NCI-H82 (cell line): ENCODE measurements at places on chromosomes 5 and 9.

DNA sequence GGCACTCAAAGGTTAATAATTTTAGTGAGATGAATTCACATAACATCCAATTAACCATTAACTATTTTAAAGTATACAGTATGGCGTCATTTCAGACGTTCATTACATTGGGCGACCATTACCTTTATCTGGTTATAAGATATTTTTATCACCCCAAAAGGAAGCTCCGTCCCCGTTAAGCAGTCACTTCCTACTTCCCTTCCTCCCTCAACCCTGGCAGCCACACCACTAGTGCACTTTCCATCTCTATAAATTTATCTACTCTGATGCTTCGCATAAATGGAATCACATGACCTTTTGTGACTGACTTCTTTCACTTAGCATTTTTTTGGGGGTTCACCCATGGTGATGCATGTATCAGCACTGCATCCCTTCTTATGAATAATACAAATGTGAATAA lies 168.3 kb upstream of the PUM3 start:
- no peak for DNase-seq

DNA sequence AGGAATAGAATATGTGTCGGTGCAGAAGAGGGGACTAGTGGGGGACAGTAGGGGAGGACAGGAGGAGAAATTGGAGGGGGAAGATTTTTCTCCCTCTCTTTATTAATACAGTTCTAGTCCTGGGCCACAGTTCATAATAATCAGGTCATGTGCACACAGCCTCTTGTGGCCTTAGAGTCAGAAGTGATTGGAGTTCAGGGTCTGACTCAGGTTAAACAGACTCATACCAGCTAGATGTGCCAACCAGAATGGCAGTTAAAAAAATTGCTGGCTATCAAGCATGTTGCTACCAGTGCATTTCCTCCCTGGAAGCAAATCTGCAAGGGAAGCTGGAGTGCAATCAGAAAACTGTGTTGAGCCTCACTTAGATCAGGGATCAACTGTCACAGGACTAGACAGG lies 132.7 kb upstream of the MAP1B start:
- DNase-seq, result no peak

- DNase-seq, result peak; percentile 45
Measured at GRCh38 chr5:17187011-17187785, 30.2 kb upstream of the BASP1 start.

GRCh38 chr9:89247431-89248353 lies 63.3 kb upstream of the CKS2 start:
- no peak for DNase-seq

DNA sequence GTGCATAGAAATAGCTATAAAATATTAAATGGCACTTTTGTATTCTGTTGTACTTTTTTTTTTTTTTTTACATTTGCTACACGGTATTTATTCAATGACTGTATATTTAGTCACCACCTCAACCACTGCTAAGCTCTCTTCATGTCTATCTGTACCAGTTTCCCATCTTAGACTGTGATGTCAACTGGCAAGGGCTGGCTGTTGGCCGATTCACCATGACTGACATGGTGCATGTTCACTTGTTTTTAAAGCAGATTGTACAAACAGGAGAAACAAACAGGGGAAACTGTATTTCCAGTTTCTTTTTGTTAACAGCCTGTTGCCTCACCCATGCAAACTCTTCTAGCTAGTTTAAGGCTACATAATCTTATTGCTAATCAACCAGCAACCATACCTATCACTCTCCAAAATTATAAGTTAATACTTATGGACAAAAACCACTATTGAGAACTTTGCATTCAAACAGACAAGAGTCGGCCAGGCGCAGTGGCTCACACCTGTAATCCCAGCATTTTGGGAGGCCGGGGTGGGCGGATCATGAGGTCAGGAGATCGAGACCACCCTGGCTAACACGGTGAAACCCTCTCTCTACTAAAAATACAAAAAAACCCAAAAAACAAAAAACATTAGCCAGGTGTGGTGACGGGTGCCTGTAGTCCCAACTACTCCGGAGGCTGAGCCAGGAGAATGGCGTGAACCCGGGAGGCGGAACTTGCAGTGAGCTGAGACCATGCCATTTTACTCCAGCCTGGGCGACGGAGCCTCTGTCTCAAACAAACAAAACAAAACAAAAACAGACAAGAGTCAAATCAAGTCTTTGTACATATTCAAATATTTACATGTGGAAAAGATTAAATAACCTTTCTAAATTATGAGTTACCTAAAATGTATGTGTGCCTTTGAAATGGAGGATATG lies 13.2 kb downstream of the ZFAND5 start:
- peak; percentile 22 for DNase-seq

- no peak for DNase-seq
Measured at GRCh38 chr9:112933696-112934095, 43.0 kb upstream of the SLC46A2 start.

DNA sequence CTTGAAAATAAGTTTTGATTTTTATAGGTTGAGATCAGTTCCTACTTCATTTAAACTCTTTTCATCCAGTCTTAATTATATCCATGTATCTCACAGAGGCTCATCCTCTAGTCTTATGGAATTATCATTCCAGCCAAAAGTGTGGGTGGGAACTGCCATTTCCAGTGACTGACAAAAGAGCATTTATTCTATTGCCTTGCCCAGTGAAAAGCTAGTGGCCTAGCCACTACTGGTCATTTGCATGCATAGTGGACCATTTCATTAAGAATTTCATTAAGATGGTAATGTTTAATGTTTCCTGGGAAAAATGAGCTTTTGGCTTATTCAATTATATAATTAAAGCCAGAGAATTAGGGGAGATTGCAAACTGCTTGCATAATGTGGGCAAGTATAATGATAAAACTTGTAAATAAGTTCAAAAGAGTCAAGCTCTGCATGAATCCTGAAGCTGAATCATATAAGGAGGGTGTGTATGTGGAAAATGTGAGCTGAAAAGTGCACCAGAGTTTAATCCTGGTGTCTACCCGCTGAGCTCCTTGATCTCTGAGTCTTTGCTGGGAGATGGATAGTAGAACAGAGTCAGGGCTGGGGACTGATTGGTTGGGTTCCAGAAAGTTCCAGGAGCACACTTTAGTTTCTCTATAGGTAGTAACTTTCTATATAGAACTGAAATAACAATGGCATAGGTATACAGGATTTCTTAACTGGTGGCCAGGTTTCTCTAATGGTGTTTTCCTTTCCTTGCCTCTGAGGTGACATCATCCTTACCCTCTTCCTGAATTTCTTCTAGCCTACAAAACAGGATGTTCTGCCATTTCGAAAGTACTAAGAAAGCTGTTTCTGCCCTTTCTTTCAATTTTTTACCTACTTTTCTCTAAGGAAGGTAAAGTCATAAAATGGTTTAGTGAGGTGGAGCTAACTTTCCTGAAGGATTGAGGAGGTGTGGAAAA lies 78.5 kb downstream of the KIF4B start:
- no peak for DNase-seq

DNA sequence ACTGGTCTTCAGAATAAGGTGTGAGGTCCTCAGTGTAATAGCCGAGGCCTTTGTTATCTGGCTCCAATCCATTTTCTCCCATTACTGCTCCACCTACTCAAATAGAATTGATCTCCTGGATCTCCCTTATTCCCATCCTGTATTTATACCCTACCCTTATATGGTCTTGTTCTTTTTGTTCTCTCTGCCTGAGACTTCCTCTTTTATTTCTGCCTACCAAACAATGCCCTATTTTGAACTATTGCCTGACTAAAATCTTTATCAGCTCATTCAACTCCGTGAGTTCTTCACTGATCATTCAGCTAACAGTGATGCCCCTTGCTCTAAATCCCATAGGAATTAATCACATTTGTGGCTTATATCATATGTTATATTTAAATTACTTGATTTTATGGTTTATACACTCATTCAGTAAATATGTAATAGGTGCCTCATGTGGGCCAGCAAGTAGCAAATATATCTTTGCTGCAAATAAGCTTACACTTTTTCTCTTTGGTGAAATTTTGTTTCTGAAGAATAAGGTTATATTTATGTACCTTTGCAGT lies 417.5 kb upstream of the MEF2C start:
- DNase-seq, result no peak

- DNase-seq, result no peak
Measured at GRCh38 chr5:120240706-120241105, 223.4 kb upstream of the PRR16 start.

GRCh38 chr5:11293523-11293922 lies 532.5 kb upstream of the DAP start:
- no peak for DNase-seq

DNA sequence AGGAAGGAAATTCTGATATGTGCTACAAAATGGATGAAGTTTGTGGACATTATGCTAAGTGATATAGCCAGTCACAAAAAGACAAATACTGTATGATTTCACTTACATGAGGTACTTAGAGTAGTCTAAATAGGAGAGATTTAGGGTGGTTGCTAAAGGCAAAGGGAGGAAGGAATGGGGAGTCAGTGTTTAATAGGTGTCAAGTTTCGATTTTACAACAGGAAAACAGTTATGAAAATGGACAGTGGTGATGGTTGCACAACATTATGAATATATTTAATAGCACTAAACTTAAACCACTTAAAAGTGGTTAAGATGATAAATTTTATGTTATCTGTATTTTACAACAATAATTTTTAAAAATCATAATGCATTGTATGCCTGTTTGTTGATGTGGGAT lies 40.4 kb upstream of the ECM2 start:
- no peak for DNase-seq

- DNase-seq, result peak; percentile 84
Measured at GRCh38 chr5:134145779-134146581, 30.8 kb downstream of the SKP1 start.

- peak; percentile 66 for DNase-seq
Measured at GRCh38 chr5:68554571-68555279, 339.2 kb downstream of the PIK3R1 start.

GRCh38 chr5:112907166-112907631 lies 14.8 kb downstream of the REEP5 start:
- DNase-seq, result no peak

GRCh38 chr5:92566113-92566786 lies 1014.8 kb downstream of the NR2F1-AS1 start:
- no peak for DNase-seq

GRCh38 chr5:123710031-123710430 lies 198.1 kb downstream of the CSNK1G3 start:
- no peak for DNase-seq

DNA sequence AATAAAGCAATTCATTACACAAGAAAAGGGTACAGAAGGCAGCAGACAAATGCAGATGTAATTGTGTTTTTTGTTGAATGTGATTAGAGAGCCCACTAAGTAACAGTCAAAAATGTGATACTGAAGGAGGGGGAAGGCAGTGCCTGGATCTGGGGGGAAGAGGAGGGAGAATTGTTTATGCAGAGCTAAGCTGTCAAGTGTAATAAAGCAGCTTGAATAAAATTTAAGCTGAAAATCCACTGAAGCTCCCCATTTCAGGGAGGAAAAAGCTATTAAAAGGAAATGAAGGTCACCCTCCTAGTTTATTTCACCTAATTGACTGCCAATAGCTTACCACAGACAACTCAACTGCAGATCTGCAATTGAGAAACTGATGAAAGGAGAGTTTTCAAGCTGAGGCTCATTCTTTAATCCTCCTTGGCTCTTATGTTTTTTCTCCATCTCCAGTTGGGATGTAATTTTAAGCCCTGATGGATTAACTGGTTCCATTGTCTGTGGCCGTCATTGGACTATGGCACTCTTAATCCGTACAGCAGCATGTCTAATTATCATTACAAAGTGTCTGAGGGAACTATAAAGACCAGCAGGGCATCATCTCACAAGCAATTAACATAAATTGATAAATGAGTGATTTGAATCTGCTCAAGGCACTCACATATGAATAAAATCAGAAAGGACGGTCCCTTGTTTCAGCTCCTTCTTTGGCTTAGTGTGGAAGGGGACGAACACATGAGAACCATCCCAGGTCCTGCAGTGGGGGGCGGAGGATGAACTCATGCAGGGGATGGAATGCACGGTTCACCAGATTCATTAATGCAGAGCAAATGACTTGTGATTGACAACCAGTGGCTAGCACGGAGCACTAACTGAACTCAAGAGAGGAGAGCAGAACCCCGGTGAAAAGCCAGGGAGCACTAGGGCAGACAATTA lies 38.5 kb downstream of the TLE1 start:
- peak; percentile 95 for DNase-seq

GRCh38 chr5:122896598-122897282 lies 51.3 kb downstream of the SNX24 start:
- DNase-seq, result peak; percentile 7

GRCh38 chr9:123338710-123339665 lies 17.0 kb upstream of the CRB2 start:
- no peak for DNase-seq

- DNase-seq, result peak; percentile 78
Measured at GRCh38 chr5:179612577-179613459, 10.7 kb downstream of the HNRNPH1 start.

- DNase-seq, result no peak
Measured at GRCh38 chr9:126248680-126249079, 77.9 kb upstream of the MVB12B start.

DNA sequence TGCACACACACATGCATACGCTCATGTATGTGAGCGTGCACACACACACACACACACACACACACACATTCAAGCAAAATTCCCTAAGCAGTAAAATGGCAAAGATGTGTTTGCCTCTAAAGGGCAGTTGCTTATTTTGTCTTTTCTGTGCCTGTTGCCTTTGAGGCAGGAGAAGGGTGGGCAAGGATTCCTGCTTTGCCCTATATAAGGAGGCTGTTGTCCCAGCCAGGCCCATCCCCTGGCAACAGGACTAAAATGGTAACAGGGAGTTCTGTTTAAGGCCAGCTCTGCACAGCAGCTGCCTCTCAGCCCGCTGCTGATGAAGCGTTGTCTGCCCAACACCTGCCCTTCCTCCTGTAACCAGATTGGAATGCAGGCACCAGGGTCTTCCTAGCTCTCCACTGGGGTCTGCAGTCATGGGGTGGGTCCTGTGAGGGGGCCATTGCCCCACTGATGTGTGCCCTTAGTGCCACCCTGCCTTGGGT lies 64.4 kb downstream of the PPARGC1B start:
- peak; percentile 12 for DNase-seq
